ENCODE measurements at places on chromosomes 3 and 15.

GRCh38 chr3:99768126-99768525, 49.5 kb upstream of the CMSS1 start:
- no peak for DNase-seq

GRCh38 chr15:31230630-31231485, 95.8 kb upstream of the KLF13 start:
- no peak for DNase-seq

DNA sequence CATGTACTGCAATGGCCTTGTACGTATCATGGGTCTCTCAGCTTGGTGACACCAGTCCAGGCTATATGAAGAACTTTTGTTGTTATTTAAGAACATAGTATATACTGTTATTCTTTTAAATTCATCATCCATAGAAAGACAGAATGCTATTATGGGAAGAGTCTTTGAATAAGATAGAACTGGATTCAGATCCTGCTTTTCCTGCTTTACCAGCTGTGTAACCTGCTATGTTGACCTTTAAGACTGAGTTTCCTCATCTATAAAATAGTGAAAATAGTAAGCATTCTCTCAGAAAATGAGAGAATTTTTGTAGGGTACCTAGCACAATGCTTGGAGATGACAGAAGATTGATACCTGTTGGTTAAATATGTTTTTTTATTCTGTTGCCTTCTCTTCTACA, 204.1 kb upstream of the TBL1XR1 start:
- no peak for DNase-seq

- no peak for DNase-seq
Measured at GRCh38 chr3:108501535-108501934, 8.9 kb downstream of the MYH15 start.

DNA sequence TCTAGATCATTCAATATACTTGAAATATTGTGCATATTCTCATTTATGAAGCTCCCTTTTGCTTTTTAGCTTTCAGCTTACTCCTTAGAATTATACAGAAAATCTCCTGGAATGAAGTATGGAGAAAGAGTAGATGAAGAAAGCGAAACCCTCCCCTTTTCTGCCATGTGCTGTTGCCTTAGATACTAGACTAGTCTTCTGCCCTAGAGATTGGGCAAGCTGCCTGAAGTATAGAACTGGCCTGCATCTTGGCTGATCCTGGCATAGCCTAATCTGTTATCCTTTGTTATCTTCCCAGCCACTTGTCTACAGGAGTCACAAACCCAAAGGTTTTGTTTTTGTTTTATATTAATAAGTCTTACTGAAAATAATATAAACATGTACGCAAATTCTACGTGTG, 138.8 kb downstream of the RBPMS2 start:
- no peak for DNase-seq

DNA sequence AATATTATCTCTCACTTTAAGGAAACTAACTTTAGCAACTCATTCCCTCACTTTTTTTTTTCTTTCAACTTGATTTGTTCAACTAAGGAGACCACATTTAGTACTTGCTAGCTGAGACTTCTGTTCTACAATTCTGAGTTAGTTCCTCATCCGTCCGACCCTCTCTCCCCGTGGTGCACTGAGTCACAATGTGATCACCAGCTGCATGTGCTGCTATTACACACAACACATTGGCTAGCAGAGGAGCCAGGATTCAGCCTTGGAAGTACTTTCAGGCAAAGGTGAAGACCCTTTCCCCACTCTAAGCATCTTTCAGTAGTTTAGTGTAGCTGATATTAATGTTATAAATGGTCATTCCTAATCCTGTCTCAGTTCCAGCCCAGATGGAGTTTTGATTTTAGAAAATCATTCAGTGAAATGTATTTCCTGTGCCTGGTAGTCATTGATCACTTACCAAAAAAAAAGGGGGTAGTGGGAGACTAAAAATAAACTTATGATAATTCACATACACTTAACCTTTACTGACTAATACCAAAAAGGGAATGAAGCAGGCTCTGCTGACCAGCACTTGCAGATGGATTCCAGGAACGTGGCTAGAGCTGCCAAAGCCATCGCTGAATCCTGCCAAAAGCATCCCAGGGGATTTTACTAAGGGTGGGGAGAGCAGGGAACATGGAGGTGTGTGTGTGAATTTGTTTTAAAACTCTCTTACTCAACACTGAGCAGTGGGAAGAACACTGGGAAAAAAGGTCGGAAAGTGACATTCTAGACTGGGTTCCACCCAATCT, 424.8 kb downstream of the LPP start:
- DNase-seq = no peak

GRCh38 chr3:65145680-65146079, 457.9 kb upstream of the ADAMTS9 start:
- no peak for DNase-seq

Data from vagina (tissue), 2 donors.